Hematopoietic multipotent progenitor cell treated with erythropoietin and hydrocortisone succinate and interleukin-3 and kit ligand, for 15 days (in vitro differentiated cells): ENCODE measurements at places on chromosomes 6 and 20.

DNA sequence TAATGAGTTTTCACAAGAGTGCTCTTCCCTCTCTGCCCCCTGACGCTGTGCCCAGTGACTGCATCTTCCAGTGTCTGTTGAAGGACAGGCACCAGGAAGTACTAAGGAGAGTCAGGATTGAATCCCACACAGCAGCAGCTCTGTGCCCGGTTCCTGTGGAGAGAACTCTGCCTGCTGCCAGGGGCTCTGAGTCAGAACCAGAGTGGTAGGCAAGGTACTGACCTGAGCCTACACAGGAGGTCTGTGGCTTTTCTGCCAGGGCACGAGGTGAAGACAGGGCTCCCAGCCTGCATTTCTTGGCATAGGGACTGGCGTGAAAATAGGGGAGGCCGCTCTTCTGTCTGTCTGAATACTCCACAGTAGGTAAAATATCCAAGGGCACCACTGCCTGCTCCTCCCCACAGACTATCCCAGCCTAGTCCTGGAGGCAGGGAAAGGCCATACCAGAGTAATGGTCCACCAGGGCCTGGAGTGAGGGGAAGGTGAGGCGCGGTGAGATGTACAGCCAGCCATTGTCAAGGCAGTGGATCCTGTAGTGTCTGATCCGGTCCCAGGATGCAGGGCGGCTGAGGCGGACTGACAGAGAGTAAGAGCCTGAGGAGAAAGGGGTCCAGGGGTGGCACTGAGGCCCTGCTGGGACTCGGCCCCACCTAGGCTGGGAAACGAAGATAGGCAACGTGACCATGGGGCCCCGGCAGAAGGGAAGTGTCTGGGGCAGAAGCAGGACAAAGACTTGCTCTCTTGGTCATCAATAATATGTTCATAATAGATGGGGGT, 9.4 kb downstream of the RAB5IF start:
- DNase-seq: no peak

- no peak for DNase-seq
Measured at GRCh38 chr6:78666764-78667163, 200.6 kb upstream of the IRAK1BP1 start.

GRCh38 chr20:58538752-58539151, 23.6 kb upstream of the APCDD1L start:
- DNase-seq: no peak

DNA sequence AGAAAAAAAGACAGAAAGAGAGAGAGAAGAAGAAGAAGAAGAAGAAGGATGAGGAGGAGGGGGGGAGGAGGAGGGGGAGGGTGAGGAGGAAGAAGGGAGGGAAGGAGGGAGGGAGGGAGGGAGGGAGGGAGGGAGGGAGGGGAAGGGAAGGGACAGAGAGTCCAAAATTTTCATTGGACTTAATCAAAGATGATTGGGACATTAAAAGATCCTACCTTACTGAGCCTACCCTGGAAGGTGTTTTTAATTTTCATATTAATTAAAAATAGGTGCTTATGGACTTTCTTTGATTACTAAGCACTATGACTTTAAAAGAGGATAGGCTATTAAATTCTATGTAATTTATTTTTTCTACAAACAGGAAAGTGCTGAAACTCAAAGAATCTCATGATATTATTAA, 299.9 kb upstream of the THEMIS start:
- no peak for DNase-seq

- DNase-seq: no peak
Measured at GRCh38 chr6:122007339-122007738, 392.1 kb upstream of the HSF2 start.

DNA sequence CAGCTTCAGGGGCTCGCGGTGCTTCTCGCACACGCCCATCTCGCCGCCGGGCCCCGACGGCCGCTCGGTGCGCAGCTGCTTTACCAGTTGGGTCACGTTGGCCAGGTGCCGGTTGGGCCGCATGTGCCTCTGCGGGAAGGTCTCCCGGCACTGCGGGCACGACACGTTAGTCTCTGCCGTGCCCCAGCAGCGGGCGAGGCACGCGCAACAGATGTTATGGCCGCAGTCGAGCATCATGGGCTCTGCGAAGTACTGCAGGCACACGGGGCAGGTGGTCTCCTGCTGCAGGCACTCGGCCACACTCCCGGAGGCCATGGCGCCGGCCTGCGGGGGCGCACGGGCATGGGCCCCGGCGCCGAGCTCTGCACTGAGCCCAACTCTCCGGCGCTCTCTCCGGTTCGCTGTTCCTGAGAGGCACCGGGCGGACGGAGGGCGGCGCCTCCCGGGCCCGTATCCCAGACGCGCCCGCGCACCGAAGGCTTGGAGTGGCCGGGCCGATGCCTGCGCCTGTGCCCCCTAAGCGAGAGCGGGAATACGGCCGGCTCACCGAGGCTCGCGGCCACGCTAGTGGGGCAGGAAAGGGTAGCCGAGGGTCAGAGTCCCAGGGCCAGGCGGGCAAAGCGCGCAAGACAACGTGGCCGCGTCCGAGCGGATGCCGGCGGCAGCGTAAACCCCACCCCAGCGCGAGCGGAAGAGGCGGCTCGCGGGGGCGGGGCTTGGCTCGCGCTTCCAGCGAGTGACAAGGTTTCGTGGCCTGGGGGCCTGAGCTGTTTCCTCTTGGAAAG, at the start of gene TRIM27:
Gene TRIM27, minus strand, starts transcription at position 668 of the 785 bp plus-strand sequence. Its CDS starts 353 bp downstream, at position 315.
- peak; percentile 86 for DNase-seq

DNA sequence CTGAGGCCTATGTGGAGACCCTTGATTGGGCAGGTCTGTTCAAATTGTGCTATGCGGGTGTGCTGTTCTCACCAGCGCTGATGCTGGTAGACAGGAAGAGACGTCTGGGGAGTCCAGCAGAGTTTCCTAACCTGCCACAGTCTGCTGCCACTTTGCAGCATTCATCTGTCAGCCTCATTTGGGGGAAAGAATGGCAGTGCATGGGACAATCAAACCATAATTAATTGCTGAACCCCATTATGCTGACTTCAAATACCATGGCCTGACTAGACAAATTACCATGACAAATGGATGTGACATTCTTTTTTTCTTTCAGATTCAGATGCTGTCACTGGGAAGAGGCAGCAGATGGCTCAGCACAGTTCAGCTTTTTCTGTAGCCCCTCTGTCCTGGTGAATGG, 171.4 kb upstream of the SYNDIG1 start:
- no peak for DNase-seq

DNA sequence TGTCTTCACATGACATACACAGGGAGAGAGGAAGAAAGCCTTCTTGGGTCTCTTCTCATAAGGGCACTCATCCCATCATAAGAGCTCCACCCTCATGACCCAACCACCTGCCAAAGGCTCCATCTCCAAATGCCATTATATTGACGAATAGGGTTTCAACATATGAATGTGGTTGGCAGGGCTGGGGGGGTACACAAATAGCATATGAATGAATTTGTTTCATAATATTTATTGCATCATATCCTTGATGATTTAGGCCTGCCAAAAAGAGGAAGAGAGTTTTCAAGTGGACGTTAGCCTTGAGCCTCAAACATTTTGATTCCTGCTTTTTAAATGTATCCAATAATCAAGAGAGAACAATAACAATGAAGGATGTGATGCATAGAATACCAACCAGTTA, 26.2 kb upstream of the OPRM1 start:
- no peak for DNase-seq

DNA sequence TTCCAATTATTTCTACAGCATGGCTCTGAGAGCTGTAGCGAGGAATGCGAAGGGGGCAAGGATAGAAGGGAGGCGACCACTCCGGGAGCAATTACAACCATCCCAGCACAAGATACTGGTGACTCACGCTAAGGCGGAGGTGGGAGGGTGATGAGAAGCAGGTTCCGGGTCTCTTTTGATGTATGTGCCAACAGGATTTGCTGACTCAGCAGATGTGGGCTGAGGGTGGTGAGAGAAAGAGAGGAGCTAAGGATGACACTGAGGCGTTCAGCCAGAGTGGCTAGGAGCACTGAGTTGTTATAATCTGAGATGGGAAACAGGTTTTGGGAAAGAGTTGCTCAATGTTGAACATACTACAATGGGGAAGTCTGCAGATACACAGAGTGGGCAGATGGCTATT, 9.3 kb upstream of the TXNDC5 start:
- DNase-seq: no peak

DNA sequence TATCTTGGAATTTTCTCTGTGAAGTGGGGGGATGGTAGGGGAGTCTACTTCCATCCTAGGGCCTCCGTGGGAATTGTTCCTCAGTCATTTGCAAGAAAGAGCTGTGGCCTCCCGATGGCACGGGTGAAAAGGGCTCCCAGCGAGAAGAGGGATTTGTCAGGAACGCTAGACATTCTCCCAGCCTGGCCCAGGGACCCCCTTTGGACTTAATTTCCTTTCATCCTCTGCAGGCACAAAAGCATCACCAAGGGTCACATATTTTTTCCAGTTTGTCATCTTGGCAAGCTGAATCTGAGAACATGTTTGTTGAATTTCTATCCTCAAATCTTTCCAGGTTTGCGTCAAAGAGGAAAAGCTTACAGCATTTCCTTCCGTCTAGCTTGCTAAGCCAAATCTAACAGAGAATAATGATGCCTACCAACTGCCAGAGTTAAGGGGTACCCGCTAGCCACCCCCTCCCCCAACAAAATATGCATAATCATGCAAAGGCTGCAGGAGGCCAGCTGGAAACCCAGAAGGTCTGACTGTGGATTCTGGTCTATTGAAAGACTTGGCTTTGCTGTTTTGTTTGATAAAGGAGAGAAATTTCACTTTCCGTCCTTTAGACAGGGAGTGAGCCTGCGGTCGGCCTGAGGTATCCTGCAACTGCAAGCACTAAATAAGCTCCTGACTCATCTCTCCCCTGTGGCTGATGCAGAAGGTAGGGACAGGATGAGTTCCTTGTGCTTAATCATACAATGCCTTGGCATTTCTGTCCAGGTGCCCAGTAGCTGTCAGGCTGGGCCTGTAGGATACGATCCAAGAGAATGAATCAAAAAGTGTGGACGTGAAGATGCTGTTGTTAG, 23.1 kb downstream of the PSMG4 start:
- DNase-seq: no peak

GRCh38 chr6:34301408-34301807, 52.6 kb upstream of the SMIM29 start:
- no peak for DNase-seq

GRCh38 chr20:46899621-46900020, 5.0 kb downstream of the EYA2 start:
- no peak for DNase-seq

- no peak for DNase-seq
Measured at GRCh38 chr6:38183856-38184584, 364.5 kb downstream of the ZFAND3 start.

DNA sequence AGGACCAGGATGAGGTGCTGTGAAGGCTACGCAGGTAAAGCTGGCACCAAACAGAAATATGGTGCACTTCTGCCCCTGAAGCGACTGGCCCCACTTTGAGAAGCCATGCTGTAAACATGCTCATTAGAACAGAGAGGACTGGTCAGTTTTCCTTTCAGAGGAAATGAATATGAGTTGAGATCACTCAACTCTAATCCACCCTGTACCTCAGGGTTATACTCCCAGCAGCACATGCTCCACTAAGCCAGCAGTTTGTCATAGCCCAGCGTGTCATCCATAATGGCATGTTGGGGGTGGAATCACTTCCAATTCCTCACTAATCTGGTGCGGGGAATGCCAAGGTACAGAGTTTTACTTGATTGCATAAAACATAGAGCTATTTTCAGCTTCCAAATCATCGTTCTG, 98.1 kb downstream of the HIVEP2 start:
- no peak for DNase-seq

GRCh38 chr6:111482959-111483735, at the start of gene REV3L:
TSS of gene REV3L (minus strand) at chr6:111483218. CDS start at chr6:111482888, 330 bp downstream.
- peak; percentile 86 for DNase-seq

DNA sequence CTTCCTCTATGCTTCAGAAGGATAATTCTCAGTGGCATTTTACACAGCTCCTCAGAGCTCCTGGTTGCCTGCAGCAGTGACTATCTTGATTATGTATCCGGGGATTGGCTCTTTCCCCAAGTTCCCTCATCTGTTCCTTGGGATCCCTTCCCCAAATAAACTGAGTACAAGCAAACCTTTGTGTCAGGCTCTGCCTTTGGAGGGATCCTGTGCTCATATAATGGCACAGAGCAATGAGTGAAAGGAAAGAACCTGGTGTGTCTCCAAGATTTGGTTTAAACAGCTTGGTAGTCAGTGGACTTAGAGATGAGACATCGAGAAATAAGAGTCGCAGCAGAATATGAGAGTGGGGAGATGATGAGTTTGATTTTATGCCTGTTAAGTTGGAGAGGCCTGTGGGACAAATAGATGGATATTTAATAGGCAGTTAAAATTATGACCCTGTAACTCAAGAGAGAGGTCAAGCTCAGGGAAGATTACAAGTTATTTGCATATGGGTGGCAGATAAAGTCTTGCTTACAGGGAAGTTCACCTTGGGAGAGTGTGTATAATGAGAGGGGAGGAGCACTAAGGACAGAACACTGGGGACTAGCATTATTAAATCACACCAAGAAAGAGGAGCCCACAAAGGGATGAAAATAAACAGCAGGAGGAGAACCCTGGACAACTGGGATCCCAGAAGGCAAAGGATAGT, 44.1 kb upstream of the GCLC start:
- no peak for DNase-seq
